ENCODE measurements at places on chromosomes 1 and 21.

DNA sequence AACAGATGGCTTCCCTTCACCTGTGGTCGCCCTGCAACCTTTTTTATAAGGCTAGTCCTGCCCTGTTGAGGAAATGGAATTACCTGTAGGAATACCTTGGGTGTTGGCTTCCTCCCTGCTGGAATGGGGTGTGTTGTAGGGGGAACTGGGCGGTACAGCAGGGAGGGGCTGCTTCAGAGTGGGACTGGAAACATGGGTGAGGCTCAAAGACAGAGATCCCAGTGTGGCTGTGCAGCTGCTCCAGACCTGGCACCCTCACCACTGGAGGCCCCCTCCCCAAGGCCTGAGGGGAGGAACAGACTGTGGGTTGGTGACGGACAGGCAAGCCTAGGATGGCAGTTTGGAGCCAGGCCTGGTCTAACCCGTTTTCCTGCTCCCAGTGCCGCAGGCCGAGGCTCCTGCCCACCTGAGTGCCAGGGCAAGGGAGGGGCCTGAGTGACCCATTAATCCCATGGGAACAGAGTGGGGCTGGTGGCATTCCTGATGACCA, 4.5 kb downstream of the EFNA3 start:
- no peak for DNase-seq

DNA sequence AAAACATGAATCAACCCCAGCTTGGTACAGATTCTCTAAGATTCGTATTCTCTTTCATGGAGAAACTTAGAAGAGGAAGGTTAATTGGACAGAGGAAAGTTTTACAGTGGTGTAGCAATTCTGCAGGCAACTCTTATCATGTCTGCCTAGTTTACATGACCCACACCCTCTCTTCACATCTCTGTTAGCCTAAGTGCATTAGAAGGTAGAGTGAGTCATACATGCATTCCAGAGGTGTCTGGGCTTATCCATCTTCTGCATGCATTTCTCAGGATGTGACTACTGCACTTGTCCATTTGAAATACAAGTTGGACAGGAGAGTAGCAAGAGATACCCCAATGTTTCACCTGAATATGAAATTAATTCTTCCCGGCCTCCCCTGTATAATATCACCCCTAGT, 578.4 kb upstream of the NCAM2 start:
- no peak for DNase-seq

DNA sequence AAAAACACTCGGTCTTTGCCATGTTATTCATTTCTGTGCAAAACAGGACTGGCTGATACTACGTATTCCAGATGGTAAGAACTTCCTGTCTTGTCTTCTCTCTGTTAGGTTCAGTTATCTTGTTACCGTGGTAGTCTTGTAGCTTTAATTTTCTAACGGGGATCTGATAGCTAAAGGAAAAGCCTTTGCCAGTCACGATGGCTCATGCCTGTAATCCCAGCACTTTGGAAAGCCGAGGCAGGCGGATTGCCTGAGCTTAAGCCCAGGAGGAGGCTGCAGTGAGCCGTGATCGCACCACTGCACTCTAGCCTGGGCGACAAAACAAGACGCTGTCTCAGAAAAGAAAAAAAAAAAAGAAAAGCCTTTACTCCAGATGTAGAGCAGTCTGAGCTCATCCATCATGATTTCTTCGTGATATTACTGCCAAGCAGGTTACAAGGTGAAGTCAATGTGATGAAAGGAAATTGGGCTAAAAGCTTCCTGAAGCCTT, 11.1 kb upstream of the MSTO1 start:
- DNase-seq = no peak

DNA sequence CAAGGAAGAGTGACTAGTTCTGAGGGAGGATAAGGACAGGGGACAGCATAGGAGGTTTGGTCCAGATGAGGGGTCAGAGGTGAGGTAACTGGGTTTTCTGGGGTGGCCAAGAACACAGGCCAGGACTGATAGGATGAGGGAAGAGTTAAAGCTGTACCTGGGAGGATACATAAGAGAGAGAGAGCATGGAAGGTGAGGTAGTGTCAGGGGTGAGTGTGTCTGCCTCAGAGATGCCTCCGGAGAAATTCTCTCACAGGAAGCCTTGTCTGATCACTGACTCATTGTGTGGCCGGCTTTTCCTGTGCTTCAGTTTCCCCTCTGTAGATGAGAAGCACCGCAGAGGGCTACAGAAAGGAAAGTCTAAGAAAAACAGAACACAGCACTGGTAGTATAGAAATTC, 40.2 kb downstream of the FASLG start:
- DNase-seq = peak; percentile 16

GRCh38 chr1:244680667-244681066, 27.7 kb downstream of the DESI2 start:
- DNase-seq = no peak

DNA sequence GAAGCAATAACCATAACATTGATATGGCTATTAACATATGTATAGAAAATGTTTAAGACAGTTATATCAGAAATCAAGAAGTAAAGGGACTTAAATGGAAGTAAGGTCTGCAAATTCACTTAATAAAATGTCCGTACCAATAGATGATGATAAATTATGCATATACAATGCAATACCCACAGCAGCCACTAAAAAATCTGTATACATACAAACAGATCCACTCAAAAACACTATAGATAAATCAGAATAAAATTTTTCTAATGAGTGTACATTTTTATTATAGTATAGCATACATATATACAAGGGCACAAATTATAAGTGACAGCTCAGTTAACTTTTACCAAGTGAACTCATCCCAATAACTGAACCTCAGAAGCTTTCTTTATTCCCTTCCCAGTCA, 6.0 kb downstream of the LORICRIN start:
- no peak for DNase-seq

DNA sequence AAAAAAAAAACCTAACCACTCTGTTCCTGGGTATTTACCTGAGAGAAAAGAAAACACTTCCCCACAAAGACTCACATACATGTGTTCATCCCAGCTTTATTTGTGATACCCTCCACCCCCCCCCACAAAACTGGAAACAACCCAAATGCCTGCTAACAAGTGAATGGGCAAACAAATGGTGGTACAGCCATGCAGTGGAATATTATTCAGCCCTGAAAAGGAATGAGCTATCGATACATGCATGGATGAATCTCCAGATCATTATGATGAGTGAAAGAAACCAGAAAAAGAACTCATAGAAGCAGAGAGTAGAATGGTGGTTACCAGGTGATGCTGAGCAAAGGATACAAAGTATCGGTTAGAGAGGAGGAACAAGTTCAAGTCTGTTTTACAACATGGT, 38.0 kb upstream of the UTS2 start:
- DNase-seq = no peak

GRCh38 chr1:179968284-179968993, 13.8 kb downstream of the CEP350 start:
- DNase-seq = no peak

DNA sequence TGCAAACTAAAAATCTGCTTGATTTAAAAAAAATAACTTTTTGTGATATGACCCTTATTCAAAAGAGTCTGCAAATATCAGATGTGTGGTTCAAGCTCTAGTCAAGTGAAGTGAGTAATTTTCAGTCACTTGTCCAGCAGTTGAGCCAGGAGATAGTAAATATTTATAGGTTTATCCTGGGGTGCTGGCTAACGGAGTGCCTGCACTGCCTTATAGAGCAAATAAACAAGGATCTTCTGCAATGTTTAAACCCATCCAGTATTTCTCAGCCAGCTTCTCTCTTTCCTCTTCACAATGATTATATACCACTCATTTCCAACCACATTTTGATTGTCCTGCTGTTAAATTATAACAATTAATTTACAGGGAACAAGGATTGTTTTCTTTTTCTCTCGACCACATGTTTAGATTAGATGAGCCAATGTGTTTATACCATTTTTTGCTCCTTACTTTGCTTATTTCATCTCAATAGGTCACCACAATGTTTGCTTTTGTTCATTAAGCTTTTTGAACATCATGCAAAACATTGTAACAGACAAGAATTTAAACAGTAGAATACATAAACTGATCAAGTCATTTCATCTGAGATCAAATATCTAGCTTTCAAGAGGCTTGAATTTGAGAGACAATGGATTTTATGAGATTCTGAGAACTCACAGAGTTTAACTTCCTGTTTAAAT, 60.3 kb upstream of the GREM2 start:
- DNase-seq = no peak

DNA sequence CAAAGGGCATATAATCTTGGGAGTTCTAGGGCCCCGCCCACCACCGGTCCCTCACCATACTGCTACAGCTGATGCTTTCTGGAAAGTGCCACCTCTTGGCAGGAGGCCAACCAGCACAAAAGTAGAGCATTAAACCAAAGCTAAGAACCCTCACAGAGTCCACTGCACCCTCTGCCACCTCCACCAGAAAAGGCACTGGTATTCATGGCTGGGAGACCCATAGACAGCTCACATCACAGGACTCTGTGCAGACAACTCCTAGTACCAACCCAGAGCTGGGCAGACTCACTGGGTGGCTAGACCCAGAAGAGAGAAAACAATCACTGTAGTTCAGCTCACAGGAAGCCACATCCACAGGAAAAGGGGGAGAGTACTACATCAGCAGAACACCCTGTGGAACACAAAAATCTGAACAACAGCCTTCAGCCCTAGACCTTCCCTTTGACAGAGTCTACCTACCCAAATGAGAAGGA, 10.8 kb downstream of the THEM4 start:
- DNase-seq = no peak

GRCh38 chr1:47598357-47598756, 160.5 kb downstream of the FOXD2 start:
- peak; percentile 1 for DNase-seq

- DNase-seq = no peak
Measured at GRCh38 chr1:203280061-203280460, 25.3 kb upstream of the BTG2 start.

DNA sequence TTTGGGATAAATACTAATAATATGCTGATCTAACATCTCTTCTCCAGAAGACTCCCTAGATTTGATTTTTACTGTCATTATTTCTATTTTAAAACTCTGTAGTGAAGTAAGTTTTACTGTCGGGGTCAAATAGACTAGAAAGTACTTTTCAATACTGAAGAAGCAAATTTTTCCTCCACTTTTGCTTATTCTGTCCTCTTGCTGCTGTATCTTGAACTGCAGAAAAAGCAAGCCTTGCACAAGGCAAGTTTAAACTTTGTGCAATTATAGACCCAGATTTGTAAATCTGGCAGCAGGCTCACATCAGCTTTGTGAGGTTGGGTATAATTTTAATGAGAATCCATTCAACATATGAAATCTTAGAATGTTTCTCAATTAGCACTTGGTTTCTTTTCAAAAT, 151.1 kb upstream of the ETS2 start:
- DNase-seq = no peak

GRCh38 chr21:38861989-38862683, 56.4 kb downstream of the ETS2 start:
- DNase-seq = no peak

- DNase-seq = no peak
Measured at GRCh38 chr1:1748686-1749321, 24.6 kb upstream of the CDK11A start.

- DNase-seq = no peak
Measured at GRCh38 chr1:22944346-22945055, 28.2 kb downstream of the LACTBL1 start.

DNA sequence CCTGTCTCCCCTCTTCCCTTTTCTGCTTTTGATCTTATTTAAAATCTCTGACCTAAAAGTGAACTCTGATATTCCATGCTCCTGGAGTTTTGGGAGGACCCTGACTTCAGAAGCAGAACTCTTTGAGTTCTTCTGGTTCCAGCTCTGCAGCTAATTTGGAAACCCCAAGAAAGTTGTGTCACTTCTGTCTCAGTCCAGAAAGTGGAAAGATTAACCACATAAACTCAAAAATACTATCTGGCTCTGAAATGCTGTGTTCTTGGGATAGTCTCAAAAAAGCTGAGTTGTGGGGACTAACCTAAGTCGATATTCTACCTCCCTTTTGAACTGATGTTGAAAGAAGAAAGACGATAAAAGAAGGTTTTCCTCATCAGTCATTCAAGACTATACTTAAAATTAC, 59.8 kb downstream of the ITPKB start:
- no peak for DNase-seq

GRCh38 chr21:42763581-42764442, 110.4 kb downstream of the PDE9A start:
- no peak for DNase-seq

DNA sequence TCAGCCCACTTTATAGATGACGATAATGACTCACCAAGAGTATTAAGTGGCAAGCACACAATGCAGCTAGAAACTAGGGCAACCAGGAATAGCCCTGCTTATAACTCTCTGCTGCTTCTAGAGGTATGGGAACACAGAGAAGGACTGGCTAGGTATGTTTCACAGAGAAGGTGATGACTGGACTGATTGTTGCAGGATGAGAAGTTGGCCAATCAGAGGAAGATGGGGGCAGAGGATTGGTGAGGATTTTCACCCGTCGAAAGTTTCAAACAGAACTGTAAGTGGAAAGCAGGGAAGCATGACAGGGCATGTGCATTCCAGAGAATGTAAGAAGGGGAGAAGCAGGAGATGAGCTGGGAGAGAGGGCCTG, 222.4 kb upstream of the JUN start:
- DNase-seq = no peak

DNA sequence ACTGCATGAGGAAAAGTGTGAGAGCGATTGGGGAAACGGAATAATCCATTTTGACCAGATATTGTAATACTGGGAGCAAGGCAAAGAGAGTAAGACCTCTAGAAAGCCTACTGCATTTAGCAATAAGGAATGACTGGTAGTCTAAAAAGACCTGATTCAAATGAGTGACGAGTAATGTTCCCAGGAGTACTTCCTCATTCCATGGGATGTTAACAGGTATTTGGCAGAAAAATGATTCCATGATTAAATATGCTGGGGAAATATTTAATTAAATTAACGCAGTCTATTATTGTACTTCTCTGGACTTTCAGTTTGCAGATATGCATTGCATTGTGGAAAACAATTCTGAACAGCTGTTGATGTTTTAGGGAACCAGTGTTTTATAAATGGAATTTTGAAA, 105.5 kb downstream of the RPE65 start:
- DNase-seq = no peak
